ENCODE measurements at places on chromosomes 4 and X.

DNA sequence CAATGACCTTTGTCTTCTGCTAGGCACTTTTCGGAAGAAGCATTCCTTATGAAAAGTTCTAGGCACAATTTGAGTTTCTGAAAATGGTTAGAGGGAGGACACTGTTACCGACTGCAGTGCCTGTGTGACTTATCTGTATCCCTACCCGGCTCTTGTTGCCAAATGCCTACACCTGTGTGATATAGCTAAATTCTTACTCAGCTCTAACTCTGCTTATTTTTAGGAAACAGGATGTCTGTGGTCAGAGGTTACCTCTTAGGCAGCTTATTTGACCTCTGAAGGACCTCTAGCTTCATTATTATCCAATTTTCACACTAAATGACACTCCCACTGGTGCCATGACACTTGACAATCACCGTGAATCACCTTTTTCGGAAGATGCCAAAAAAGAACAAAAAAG lies 561.1 kb upstream of the SMIM31 start:
- DNase-seq = no peak

- no peak for DNase-seq
Measured at GRCh38 chrX:112678831-112679230, 907 bp downstream of the LHFPL1 start.

GRCh38 chr4:85402371-85402770 lies 72.6 kb upstream of the ARHGAP24 start:
- DNase-seq = no peak

GRCh38 chr4:54439831-54440243 lies 210.7 kb downstream of the PDGFRA start:
- no peak for DNase-seq

DNA sequence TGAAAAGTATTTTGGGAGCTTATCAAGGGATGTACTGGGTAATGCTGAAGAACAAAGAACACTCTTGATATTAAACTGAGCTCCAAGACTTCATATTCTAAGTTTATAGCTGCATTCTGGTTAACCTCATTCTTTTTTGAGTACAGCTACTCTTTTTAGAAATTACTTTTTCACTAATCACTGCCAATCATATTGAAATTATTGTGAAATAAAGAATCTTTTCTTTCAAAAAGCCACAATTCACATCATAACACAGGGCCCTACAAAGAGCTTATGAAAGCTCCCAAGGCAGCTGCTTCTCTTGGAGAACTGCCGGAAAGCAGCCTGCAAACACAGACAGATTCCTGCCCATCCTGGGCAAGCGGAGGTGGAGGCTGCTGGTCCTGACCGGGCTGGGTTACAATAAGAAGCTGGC lies 121.4 kb downstream of the RNF150 start:
- no peak for DNase-seq

DNA sequence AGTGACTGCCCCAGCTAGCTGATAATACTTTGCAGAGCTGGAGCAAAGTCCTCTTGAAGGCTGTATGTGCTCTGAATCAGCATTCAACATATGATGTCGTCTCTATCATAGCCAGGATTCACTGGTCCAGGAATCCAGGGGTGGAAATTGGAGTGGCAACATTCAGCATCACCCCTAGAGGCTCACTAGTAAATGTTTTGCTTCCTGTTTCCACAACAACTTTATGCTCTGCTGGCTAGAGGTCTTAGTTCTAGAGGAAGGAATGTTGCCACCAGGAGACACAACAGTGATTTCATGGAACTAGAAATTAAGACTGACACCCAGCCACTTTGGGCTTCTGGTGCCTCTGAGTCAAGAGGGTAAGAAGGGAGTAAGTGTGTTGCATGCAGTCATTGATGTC lies 11.3 kb downstream of the MAGEA1 start:
- no peak for DNase-seq

All from stimulated activated CD4-positive, alpha-beta T cell treated with anti-CD3 and anti-CD28 coated beads, Interleukin-15, amount 100 ng/mL, for 1 hour (primary cell).